ENCODE measurements at places on chromosomes 4 and X. TPM values are rescaled to one million over a fixed set of nuclear protein-coding genes. Genes with fewer than 3 reads are reported as not detected.

DNA sequence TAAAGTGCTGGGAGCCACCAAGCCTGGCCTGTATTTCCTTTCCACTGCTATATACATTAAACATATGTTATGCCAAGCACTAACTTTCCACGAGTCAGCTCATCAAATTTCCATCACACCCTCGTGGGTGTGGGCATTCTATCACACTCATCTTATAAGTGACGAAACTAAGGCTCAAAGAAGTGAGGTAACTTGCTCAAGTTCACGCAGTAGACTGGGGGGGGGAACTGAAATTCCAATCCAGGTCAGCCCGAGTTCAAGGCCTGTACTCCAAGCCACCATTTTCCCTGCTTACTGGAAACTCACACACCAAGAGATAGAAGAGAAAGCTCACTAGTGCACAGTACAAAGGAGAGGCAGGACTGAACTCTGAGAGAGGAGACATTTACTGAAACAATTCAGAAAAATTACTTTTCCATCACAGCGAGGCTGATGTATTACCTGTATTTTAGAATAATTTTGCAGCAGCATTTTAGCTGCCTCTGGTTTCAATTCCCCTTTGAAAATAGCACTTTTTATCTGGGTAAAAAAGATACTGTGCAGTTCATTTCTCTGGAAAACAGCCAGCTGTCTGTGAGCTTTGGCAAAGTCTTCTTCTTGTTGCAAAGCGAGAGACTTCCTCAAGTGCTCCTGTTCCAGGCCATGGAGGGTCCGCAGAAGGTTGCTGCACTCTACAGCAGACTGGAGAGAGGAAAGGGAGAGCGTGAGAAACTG lies 76.8 kb downstream of the EVC2 start:
- no peak overlapping the region for H3K27ac ChIP-seq
- DNase-seq = no peak
- H3K4me1 ChIP-seq = no peaks in the 10 kb centered on the region
- no peaks in the 10 kb centered on the region for H3K27me3 ChIP-seq
- H3K4me3 ChIP-seq = no peak overlapping the region

DNA sequence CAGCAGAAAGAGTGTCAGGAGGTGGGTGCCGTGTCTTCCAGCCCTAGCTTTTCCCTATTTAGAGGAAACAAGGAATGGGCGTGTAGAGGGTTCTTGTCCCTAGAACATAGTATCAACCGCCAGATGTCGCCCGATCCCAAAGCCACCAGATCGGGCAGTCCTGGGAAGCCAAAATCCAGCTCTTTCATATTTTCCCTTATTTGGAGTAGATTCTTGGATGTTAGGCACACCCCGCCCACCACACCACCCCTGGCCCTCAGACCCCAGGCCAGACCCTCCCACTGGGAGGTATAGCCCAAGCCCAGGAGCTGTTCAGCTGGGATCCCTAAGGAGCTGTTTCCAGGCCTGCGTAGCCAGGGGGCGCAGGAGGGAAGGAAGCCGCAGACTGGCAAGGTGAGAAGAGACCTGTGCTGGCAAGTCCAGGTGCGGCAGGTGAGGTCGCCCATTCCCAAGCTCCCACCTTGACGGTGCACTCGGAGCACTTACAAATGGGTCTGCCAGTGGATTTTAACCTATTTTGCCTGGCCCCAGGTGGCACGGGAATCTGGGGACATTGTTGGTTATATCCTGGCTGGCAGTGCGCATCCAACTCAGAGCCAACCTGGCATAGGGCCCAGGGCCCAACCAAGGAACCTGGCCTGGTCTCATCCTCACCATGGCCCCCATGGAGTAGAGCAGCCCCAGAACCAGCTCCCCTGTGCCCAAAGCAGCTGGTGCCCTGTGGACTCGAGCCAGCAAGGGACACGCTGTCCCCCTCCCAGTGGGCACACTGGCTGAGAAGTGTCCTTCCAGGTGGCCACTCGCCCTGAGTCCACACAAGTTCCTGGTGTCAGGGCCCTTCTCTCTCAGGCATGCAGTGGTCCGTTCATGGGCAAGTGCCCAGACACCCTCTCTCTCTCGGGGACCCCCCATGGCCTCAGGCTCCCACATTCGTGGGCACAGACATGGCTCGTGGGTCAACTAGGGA lies 811 bp downstream of the FLNA start:
- H3K27me3 ChIP-seq = no peaks in the 10 kb centered on the region
- H3K27ac ChIP-seq = no peak overlapping the region
- peaks cover 7% of the 10 kb centered on the region for H3K36me3 ChIP-seq
- DNase-seq = peak; percentile 46
- H3K4me1 ChIP-seq = peaks cover 23% of the 10 kb centered on the region

GRCh38 chr4:38982361-38983095 lies 49.7 kb downstream of the TMEM156 start:
- no peaks in the 10 kb centered on the region for H3K27me3 ChIP-seq
- H3K36me3 ChIP-seq = peaks cover 51% of the 10 kb centered on the region
- peak overlapping the region; percentile 93 for H3K27ac ChIP-seq
- DNase-seq = no peak

The CXCL6 gene
- not detected for total RNA-seq
